Esophagus (tissue), 2 donors: ENCODE measurements at places on chromosomes 2 and 18. TPM values are rescaled to one million over a fixed set of nuclear protein-coding genes. Genes with fewer than 3 reads are reported as not detected.

The TSPYL6 gene
- polyA plus RNA-seq, result 0.02 TPM

The LPIN1 gene
- polyA plus RNA-seq, result 25.5 TPM

The ANKRD44 gene
- polyA plus RNA-seq, result 1.5 TPM

The CENPA gene
- 5.4 TPM for polyA plus RNA-seq

The DLGAP1 gene
- polyA plus RNA-seq, result 0.47 TPM

The TMEM247 gene
- polyA plus RNA-seq, result not detected
